Natural killer cell treated with Interleukin-12 subunit alpha and Interleukin-12 subunit beta and Interleukin-15 and Interleukin-18, amount 100 ng/mL, for 72 hours (primary cell): ENCODE measurements at places on chromosomes 1 and 21.
A peak's percentile ranks its signal among the peaks of the same experiment; 100 is the strongest.

DNA sequence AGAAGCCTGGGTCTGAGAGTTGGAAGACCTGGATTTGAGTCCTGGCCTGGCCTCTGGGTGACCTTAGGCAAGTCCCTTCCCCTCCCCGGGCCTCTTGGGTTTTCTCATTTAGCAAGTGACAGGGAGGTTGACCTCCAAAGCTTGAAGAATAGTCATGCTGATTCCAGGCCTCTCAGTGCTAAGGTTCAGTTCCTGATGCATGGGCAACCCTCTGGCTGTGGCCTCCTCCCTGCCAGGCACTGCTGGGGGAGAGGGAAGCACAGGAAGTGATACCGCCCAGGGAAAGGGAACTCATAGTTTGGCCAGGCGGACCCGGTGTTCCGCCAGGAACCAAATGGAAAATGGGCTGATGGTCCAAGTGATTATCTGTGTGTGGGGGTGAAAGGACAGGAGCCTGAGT, 23.6 kb upstream of the WASF2 start:
- no peak for DNase-seq
- H3K4me1 ChIP-seq, result no peaks in the 10 kb centered on the region
- H3K27me3 ChIP-seq, result peaks cover 2% of the 10 kb centered on the region
- H3K27ac ChIP-seq, result no peak overlapping the region
- H3K4me3 ChIP-seq, result no peak overlapping the region

GRCh38 chr1:98388441-98388840, 273.1 kb upstream of the SNX7 start:
- DNase-seq, result no peak
- no peaks in the 10 kb centered on the region for H3K27me3 ChIP-seq
- H3K27ac ChIP-seq, result peak overlapping the region; percentile 88
- H3K4me3 ChIP-seq, result peak overlapping the region; percentile 65
- H3K36me3 ChIP-seq, result peaks cover 5% of the 10 kb centered on the region

GRCh38 chr1:27011058-27011764, 1.4 kb downstream of the TENT5B start:
- peaks cover 14% of the 10 kb centered on the region for H3K27me3 ChIP-seq
- no peak overlapping the region for H3K27ac ChIP-seq
- DNase-seq, result no peak

GRCh38 chr1:35644204-35644603, 2.9 kb upstream of the PSMB2 start:
- H3K4me3 ChIP-seq, result no peak overlapping the region
- no peak for DNase-seq
- peaks cover 28% of the 10 kb centered on the region for H3K27me3 ChIP-seq
- H3K27ac ChIP-seq, result no peak overlapping the region
- H3K4me1 ChIP-seq, result peaks cover 12% of the 10 kb centered on the region

DNA sequence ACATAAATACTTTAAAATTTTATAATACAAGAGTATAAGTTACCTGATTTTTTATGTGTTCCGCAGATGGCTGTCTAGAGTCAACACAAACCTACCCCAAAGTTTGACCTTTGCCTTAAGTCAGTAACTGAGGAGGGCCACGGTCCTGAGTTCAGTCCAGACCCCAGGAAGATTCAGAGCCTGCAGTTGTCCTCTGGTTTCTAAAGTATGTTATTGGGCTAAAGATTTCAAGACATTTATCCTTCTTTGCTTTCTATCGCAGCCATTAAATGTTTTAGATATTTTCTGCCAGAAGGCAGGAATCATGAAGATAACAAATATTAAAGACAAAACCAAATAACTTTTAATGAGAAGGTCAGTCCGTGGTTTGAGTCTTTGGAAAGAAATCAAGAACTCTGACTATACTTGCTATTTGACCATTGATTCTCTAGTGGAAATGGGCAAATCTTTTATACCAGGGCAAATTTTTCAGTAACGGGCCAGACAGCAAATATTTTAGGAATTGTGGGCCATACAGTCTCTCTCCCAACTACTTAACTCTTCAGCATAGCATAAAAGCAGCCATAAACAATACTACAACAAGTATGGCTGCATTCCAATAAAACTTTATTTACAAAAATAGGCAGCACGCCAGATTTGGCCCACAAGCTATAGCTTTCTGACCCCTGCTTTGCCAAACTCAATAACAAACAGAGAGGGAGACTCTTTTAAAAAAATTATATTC, 38.0 kb upstream of the HAO2 start:
- H3K4me3 ChIP-seq, result no peak overlapping the region
- H3K27me3 ChIP-seq, result no peaks in the 10 kb centered on the region
- DNase-seq, result no peak
- no peak overlapping the region for H3K27ac ChIP-seq
- H3K36me3 ChIP-seq, result no peaks in the 10 kb centered on the region

- DNase-seq, result no peak
- no peak within 1 kb of the TSS for H3K27ac ChIP-seq
- H3K4me3 ChIP-seq, result peak within 1 kb of the TSS; percentile 46
- H3K4me1 ChIP-seq, result no peaks in the 10 kb centered on the region
Measured at GRCh38 chr21:34668803-34669148, at the start of gene CLIC6. TSS of gene CLIC6 (plus strand) at chr21:34668994. CDS start at chr21:34669389, 395 bp downstream.

GRCh38 chr1:70820995-70821394, 226.6 kb downstream of the PTGER3 start:
- H3K27me3 ChIP-seq, result no peaks in the 10 kb centered on the region
- peaks cover 3% of the 10 kb centered on the region for H3K36me3 ChIP-seq
- peaks cover 5% of the 10 kb centered on the region for H3K4me1 ChIP-seq
- DNase-seq, result no peak
- no peak overlapping the region for H3K27ac ChIP-seq
